ENCODE measurements at places on chromosomes 6 and 20.

GRCh38 chr6:79070206-79070825 lies 7.7 kb downstream of the PHIP start:
- no peak for DNase-seq

DNA sequence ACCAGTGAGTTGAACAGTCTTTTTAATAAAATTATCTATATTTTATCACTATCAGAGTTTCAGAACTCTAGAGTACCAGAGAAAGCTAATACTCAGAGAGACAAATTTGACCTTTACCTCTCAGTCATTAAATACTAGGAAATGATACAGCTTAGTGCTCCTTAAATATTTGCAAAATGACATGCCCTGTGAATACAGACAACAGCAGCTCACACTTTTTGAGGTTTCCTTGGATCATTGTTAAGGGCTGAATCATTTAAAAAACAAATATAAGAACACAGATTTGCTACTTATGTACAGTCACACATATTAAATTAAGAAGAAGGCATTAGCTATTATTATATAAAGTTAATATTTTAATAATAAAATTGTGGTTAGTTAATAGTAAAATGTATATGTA lies 1158.7 kb upstream of the EYS start:
- DNase-seq = no peak

- DNase-seq = no peak
These were observed 24.8 kb downstream of the GRM4 start for GRCh38 chr6:34120953-34121675.

DNA sequence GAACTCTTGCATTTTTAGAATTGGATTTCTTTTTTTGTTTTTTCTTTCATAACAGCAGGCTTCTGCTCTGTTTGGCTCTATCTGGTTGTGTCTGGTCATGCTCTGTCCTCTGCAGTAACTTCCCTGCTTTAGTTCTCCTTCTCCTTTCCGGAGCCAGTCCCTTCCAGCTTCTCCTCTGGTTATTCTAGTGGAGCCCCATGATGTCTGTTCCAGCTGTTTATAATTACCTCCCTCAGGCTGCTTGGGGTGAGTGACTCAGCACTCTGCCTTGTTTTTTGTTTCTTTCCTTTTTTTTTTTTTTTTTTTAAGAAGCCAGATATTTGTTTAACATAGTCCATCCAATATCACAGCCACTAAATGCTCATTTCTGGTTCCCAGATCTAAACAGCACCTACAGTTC lies 409.6 kb downstream of the MAFB start:
- DNase-seq = no peak

DNA sequence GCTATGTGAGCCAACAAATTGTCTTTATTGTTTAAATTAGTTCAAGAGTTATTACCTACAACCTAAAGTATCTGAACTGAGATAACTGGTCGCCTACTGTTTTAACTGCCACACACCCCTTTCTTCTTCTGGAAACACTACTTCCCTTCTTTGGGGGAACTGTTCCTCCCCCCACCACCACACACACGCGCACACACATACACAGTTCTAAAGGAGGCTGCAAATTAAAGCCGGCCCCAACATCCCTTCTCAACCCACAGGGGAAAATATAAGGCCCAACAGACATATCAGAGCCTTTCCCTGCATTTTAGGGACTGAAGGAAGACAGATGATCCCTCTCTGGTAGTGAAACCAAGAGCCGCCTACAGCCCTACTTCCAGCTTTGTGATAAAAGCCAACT lies 348.0 kb upstream of the JARID2 start:
- no peak for DNase-seq

- peak; percentile 61 for DNase-seq
These were observed 7.8 kb downstream of the FOXF2 start for GRCh38 chr6:1396952-1397868.

- DNase-seq = no peak
These were observed 46.4 kb upstream of the TGM2 start for GRCh38 chr20:38211200-38212097.

GRCh38 chr6:38080889-38081288 lies 261.4 kb downstream of the ZFAND3 start:
- DNase-seq = no peak

DNA sequence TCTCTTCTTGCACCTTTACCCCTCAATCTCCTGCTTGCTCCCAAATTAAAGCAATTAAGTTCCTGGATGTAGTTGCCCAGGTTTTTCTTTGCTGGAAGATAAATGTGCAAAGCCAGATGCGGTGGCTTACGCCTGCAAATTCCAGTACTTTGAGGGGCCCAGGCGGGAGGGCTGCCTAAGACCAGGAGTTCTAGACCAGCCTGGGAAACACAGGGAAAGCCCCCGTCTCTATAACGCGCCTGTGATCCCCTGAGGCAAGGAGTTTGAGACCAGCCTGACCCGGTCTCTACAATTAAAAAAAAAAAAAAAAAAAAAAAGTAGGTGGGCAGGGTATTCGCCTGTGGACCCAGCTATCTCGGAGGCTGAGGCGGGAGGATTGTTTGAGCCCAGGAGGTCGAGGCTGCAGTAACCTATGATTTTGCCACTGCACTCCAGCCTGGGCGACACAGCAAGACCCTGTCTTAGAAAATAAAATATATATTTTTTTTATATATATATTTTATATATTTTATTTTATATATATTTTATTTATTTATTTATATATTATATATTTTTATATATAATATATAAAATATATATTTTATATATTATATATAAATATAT lies 461 bp upstream of the DCDC2 start:
- no peak for DNase-seq

DNA sequence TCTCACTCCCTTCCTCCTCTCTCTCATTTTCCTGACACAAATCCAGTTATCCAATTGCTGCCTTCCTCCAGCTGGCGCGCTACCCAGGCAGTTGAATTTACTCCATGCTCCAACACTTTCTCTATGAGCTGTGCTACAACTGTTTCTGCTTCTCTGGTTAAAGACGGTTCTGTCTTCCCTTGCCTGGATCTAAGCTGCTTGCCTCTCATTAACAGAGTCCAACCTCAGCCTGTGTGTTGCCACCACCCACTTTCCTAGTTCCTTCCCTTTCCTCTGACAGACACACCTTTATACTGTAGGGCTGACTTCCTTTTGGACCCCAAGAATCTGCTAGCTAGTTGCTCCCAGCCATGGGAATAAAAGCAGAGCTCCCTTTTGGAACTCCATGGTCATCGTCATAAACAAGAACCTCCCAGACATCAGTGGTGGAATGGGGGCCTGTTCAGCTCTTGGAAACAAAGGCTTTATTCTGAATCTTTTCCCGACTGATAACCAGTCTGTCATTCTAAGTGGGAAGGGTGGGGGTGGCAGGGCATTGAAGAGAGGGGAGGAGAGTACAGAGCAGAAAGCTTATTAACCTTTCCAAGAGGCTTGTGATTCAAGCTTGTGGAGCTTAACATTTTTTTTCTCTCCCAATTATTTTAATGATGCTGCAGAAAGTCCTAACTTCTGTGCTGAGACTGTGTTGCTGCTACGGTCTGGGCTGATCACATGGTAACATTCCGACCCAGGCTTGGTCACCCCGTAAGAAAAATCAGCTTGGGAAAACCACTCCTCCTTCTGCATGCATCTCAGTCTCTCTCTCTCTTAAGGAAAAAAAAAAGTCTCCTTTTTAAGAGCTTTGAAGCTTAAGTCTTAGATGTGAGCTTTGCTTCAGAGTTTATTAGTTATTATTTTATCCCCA lies 31.3 kb upstream of the BMP2 start:
- no peak for DNase-seq

GRCh38 chr6:155351273-155352129 lies 37.2 kb upstream of the TFB1M start:
- no peak for DNase-seq

DNA sequence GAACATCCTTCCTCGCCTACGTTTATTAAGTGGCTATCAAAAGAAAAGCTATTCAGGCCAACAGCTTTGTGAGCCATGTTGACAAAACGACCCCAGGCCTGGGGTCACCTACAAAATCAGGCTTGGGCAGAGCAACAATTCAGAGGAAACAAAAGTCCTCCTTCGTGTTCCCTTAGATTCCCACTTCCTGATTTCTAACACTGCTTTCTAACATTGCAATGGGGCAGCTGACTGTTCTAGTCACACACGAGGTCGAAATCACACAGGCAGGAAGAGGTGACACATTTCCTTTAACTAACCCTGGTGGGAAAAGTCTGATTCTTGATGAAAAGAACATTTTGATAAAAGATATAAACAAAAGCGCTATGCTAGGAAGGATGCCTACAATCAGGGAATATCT lies 31.9 kb downstream of the WDR27 start:
- DNase-seq = no peak

DNA sequence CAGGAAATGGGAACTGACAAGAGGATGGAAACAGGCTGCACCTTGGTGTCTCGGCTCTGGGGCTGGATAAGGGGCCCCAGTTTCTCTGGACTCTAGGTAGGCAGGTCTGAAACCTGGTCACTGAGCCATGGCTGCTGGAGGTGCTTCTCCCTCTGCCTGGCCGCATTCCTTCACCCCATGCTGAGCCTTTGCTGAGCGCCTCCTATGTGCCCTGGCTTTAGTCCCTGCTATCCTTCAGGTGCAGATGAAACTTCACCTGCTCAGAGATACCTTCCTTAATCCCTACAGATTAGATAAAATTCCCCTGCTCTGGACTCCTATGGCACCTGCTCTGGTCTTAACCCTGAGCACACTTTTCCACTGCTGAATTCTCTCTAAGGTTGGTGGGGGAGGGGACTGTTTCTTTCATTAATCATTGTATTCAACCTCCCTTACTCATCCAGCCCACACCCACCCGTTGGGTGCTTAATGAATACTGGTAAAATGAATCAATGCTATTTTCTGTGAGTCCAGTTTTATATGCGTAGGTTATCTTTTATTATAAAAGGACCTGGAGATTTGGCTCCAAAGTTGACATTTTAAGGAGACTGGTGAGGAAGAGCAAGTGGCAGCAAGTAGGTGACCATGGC lies 19.3 kb downstream of the MYLK4 start:
- DNase-seq = no peak

DNA sequence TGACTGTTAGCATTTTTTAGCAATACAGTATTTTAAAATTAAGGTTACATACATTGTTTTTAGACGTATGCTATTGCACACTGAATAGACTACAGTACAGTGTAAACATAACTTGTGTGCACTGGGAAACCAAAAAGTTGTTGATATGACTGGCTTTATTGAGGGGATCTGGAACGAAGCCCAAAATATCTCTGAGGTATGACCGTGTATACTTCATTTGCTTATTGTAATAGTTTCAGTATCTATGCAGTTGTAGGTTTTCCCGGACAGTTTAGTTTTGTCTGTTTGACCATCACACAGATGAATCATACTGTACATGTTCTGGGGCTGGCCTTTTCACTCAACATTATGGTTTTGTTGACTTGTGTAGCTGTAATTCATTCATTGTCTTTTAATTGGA lies 6.9 kb upstream of the ZBTB12 start:
- DNase-seq = no peak

- DNase-seq = no peak
These were observed 28.4 kb upstream of the ADRM1 start for GRCh38 chr20:62274332-62274950.

DNA sequence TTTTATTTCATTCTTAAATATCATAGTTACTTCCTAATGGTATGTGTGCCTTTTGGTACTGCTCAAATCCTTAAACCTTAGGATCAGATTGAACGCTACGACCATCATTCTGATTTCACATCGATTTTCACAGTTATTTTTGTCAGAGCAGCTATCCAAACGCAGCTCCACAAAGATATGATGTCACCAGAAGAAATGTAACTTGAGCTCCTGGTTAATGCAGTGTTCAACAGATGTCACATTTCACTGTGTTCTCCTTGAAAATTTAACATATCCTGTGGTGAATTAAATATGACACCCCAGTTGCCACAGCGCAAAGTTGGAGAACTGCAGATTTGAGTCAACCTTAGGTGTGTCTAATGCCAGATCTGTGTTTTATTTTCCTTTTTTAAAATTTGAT lies 81.4 kb downstream of the CTNNBL1 start:
- no peak for DNase-seq

GRCh38 chr20:60096166-60096565 lies 137.9 kb downstream of the CDH26 start:
- DNase-seq = no peak

GRCh38 chr20:50385733-50386640 lies 124.2 kb upstream of the PTPN1 start:
- DNase-seq = no peak

GRCh38 chr6:27694547-27694874 lies 217.7 kb downstream of the OR2B2 start:
- no peak for DNase-seq

GRCh38 chr6:157533048-157533871 lies 152.3 kb downstream of the ZDHHC14 start:
- DNase-seq = no peak

DNA sequence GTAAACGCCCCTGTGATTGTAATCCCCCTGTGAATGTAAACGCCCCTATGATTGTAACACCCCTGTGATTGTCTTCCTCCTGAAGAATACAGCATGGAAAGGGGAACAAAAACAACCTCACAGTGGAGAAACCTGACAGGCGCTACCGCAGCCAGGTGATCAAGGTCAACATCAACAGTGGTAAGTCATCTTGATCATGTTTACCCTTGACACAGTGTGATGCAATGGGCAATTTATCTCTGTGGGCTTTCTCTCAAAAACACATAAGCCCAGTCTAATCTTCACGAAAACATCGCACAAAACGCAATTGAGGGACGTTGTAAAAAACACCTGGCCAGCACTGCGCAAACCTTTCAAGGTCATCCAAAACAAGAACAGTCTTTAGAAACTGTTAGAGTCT lies 277.2 kb downstream of the PRKN start:
- no peak for DNase-seq

- no peak for DNase-seq
These were observed 5.8 kb downstream of the GABBR1 start for GRCh38 chr6:29626948-29627754.

Data from activated CD4-positive, alpha-beta T cell treated with anti-CD3 and anti-CD28 coated beads, Interleukin-2, amount 50 U/mL, for 24 hours (primary cell).